Stimulated activated CD8-positive, alpha-beta memory T cell treated with anti-CD3 and anti-CD28 coated beads, Interleukin-7, amount 100 ng/mL, for 1 hour (primary cell): ENCODE measurements at places on chromosomes 13 and 19.

DNA sequence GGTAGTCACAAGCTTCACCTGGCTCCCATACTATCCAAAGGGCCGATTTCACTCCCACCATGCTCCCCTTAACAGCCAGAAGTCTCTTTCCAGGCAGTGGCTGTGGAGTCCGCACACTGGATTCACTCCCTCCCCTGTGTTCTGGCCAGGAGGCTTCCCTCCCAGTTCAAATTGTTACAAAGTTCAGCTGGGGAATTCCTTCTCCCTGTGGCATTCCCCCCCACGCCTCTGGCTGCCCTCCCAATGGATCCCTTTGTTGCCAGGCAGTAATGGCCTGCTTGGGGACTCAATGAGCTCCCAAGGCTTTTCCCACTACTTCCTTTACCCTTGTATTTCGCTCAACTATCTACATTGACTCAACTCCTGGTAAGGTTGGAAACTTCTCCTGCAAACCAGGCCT is 1921.4 kb upstream of the PCDH20 start:
- DNase-seq: no peak

DNA sequence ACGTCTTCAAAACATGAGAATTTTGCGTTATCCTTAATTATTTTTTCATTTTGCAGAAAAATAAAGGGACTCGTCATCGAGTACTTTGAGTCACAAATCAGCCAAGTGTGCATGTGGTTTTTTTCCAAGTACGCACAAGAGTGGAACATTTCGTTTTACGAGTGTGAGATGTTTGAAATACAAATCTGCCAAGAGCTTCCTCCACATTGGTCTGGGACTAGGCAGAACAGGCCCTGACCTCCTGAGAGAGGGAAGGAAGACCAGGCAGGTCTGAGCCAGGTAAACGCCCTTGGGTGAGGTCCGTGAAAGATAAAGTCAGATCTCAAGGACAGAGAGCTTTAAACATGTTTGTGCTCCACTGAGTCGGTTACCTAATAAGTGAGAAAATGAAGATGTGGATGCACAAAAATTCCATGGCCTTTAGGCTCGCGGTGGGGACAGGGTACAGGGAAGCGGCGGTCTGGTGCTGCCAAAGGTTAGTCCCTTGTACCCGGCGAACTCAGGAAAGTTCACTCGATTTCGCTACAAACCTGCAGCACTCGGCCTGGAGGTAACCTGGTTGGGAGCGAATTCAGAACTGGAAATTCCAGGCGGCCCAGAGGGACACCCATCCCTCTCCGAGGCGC is 473 bp upstream of the ITM2B start:
- no peak for DNase-seq

GRCh38 chr19:14563989-14564651 is 7.7 kb downstream of the NDUFB7 start:
- no peak for DNase-seq

DNA sequence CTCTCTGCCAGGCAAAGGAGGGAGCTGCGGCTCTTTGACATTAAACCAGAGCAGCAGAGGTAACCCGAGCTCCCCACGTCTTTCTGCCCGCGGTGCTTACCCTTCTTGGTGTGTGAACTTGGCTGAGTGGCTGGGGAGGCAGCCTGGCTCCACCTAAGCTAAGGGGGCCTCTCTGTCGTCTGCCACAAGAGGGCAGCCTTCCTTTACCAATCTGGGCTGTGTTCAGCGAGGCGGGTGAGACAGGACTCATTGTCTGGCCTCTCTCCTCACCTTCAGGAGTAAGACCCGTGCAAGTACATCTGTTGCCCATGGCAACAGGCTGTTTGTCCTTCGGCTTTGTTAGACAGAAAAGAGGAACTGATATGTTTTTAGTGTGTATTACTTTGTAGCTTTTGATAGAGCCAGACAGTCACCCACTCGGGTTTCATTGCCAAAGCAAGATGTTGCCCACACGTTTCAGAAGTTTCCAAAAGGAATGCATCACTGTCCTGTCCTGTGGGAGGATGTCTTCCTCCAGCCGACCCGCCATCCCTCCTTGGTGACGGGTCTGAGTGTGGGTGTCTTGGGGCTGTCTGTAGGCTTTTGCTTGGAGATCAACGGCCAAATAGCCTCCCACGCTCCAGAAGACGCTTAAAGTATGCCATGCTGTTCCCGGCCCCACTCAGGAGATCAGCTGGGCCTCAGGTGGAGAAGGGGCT is 4.6 kb downstream of the POP4 start:
- peak; percentile 65 for DNase-seq

- DNase-seq: no peak
Measured at GRCh38 chr19:51020988-51021651, 1.6 kb upstream of the KLK10 start.

DNA sequence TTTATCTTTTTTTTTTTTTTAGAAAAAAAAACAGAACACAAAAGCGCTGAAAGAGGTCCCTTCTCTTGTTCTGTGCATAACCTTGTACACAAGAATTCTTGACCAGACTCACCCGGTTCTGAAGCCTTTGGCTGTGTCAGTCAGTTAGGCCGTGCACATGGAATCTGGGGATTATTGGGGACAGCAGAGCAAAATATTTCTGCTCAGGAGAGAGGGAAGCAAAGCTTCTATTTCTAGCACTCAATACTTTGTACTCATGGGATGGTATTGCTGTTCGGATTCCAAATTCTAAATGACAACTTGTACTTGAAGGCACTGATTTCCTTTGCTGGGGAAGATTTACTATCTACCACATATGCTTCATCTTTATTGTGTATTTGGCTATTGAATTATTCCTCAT is 272.7 kb downstream of the NHLRC3 start:
- no peak for DNase-seq

- DNase-seq: no peak
Measured at GRCh38 chr13:109569958-109570711, 216.2 kb downstream of the IRS2 start.

GRCh38 chr19:38792250-38793111 is 3.5 kb downstream of the LGALS7B start:
- DNase-seq: peak; percentile 15

DNA sequence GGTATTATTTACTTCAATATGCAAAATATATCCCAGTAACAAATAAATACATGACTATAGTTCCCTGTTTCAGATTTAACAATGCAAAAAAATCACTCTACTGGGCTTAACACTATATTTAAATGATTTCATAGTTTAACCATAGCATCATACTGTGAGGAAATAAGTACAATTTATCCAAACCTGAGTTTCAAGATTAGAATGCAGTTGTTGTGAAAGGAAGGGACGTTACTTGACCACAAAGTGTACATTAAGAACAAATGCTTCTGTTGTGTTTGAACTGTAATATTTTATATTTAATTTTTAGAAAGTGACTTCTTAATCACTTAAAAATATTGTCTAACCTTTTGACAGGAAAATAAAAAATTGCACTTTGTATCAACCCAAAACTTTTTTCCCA is 1747.9 kb upstream of the SPRY2 start:
- DNase-seq: no peak

GRCh38 chr19:49327878-49328544 is 3.0 kb upstream of the SLC6A16 start:
- DNase-seq: no peak

DNA sequence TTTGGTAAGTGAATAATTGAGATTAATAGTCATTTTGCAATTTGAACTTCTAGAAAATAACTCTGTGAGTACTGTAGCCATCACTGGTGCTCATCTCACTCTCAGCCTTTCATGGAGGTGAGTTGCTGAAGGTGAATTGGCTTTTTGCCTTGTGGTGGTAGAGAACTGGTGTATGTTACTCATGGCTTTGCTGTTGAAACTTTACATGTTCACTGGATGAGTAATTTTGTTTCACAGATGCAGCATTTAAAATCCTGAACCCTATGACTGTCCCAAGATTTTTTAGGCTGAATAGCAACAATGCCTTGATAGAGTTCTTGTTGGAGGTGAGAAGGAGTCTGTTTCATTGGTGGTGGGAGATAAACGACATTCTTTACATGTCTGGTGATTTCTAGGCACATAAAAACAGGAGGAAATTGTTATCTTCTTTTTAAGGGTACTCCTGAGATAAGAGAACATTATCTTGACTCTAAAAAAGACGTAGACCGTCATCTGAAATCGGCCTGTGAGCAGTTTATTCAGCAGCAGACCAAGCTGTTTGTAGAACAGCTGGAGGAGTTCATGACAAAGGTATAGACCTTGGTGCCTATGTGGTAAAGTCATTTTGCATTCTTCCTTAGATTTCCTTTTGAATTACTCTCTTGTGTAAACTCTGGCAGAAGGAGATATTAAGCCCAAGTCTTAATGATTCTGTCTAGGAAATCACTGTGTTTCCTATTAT is 53.9 kb downstream of the COG3 start:
- DNase-seq: no peak

- no peak for DNase-seq
Measured at GRCh38 chr13:108895220-108895704, 265.9 kb downstream of the MYO16 start.
